ENCODE measurements at places on chromosomes 16 and 17.

DNA sequence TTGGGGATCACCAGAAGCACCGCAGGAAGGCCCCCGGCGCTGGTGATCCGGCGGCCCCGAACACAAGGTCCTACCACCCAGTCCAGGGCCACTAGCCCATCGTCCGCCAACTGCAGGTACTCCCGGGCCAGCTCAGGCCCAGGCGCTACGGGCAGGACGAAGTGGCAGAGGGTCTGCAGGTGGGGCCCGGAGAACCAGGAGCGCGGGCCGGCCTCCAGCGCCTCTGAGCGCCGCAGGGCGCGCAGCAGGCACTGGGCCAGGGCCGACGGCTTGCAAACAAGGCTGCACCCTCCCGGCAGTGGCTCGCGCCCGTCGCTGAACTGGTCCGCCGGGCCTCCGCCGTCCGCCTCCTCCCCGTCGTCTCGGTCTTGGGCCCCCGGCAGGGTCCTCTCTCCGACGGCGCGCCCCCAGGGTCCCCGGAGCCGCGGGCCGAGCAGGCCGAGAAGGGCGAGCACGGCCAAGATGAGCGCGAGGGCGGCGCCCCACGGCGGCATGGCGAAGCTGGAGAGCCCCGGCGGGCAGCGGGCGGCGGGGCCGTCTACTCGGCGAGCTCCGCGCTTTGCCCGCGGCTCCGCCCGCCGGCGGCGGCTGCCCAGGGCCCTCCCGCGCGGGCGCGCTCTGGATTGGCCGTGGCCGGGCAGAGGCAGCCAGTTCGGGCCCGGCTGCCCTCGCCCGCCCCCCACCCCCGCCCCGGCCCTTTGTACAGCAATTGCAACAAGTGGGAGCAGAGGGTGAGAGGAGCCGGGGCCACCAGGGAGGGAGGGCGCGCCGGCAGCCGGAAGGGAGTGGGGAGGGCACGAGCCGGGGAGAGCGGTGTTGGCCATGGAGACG lies at the start of gene ABHD15:
Gene ABHD15 (minus strand): TSS at position 565 of the 831 bp plus-strand sequence. CDS start 71 bp downstream, at position 494.
- peak; percentile 49 for DNase-seq

- no peak for DNase-seq
These were observed 73.3 kb downstream of the N4BP1 start for GRCh38 chr16:48536614-48537200.

GRCh38 chr16:14121872-14122271 lies 50.8 kb downstream of the MRTFB start:
- no peak for DNase-seq

GRCh38 chr17:65588181-65588808 lies 26.8 kb upstream of the AXIN2 start:
- no peak for DNase-seq

GRCh38 chr16:66569131-66569530 lies 2.9 kb downstream of the CMTM1 start:
- no peak for DNase-seq

- DNase-seq = peak; percentile 53
These were observed 11.3 kb downstream of the TAF1C start for GRCh38 chr16:84175350-84176081.

DNA sequence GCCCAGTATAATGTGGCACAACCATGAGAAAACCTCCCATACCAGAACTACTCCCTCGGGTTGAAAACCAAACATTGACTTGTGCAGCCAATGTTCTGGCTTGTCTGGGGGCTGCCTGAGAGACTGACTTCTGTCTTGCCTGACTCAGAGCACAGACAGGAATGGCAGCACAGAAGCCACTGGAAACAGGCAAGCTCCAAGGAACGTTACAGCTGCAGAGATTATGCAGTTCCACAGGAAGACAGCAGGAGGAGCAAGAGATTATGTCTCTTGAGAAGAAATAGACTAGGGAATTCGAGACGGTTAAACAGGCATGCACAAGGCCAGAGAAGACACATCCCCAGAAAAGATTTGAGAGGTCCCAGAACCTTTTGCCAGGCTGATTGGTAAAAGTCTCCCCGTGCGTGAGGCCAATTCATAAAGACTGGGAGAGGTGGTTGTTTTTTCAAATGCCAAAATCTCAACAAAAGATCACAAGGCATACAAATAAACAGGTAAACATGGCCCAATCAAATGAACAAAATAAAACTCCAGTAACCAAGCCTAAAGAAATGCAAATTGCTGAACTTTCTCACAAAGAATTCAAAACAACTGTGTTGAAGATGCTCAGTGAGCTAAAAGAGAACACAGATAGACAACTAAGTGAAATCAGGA lies 90.6 kb upstream of the CDH5 start:
- peak; percentile 34 for DNase-seq

GRCh38 chr17:32795339-32795979 lies 81.5 kb downstream of the MYO1D start:
- no peak for DNase-seq

DNA sequence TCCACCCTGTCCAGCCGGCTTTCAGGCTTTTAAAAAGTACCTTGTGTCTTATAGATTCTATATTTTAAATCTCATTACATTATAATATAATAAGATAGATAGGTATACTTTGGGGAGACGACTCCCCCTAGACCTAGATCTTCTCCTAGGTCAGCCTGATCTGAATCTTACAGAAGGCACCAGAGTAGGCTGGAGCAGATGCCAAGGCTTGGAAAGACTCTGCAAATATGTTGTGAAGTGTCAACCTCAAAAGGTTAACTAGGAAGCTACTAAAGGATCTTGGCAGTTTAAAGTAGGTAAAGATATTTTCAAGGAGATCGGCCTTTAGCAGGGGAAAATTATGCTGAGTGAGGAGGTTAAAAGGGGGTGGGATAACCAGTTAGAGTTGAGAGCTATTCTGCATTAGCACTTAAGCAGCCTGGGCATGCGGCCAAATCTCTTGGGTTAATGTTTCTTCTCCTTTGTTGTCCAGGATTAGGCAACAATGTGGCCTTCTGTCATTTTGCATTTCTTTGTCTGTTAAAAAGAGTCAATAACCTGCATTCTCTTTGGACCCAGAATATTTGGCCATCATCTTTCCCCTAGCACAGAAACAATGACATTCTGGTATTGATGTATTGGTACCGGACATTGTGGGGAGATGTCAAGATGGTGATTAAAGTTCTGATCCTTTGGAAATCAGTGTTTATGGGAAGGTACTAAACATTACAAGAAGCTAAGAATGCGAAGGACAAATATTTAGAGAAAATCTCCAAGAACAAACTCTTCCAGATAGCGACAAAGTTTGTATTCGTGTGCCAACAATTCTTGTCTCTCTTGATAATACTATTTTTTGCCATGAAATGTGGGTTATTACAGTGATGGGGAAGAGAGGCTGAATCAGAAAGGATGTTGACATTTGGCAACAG lies 51.2 kb upstream of the DHX40 start:
- no peak for DNase-seq

- DNase-seq = no peak
These were observed 5.3 kb upstream of the ENDOV start for GRCh38 chr17:80409626-80410025.

DNA sequence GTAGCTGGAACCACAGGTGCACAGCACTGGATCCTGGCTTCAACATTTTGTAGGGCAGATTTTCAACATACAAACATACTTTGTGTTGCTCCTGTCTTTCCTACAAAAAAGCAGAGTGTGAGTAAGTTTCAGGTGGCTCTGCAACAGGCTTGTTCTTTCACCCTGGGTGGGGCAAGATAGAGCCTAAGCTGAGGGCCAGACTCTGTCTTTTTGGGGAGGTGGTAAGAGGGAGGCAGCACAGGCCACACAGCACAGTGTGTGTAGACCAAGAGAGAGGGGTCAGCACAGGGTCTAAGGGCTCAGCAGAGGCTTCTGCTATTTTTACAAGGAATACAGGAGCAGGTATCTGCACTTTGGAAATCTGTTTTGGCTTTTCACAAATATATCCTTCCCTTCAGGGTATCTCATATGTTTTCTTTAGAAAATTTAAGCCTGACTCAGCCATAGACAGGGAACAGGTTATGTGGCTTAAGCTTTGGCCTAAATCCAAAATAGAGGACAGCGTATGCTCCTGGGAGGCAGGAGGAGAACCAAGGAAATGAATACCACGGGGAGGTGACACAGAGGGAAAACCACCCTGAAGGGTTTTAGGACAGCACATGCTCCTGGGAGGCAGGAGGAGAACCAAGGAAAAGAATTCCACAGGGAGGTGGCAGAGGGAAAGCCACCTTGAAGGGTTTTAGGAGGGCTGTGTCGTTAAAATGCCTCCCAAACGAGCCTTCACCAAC lies 21.6 kb downstream of the EMC8 start:
- no peak for DNase-seq

DNA sequence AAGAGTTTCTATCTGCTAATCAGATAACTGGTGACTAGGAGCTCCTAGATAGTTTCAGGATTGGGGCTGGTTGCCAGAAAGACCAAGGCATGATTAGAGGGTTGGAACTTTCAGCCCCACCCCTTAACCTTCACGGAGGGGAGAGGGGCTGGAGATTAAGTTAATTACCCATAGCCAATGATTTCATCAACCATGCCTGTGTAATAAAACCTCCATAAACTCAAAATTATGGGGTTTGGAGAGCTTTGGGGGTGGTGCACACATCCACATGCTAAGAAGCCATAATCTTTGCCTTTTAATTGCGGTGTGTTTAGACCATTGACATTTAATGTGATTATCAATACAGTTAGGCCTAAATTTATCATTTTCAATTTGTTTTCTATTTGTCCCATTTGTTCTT lies 161.7 kb downstream of the CDK5R1 start:
- no peak for DNase-seq

DNA sequence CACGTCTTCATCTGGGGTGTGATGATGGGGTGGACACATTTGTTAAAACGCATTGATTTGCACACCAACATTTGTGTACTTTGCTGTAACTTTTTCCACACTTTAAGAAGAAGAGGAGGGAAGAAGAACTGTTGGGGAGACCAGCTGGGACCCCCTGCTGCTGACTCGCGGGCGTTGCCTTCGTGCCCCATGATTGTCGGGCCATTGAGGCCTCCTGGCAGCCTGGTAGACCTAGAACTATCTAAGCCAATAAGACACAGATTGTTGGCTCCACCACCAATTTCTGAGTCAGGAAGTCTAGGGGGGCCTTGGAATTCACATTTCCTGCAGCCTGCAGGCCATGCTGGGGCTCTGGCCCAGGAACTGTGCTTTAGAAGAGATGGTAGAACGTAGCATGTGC lies 105.5 kb downstream of the TNFRSF13B start:
- DNase-seq = no peak

GRCh38 chr16:83915081-83915480 lies 16.2 kb downstream of the MLYCD start:
- no peak for DNase-seq

- no peak for DNase-seq
These were observed 20.4 kb downstream of the CDH5 start for GRCh38 chr16:66386629-66387622.

GRCh38 chr16:81616321-81617020 lies 162.6 kb upstream of the PLCG2 start:
- DNase-seq = peak; percentile 59

- DNase-seq = no peak
These were observed 973.0 kb downstream of the KCNJ2 start for GRCh38 chr17:71142333-71142732.

GRCh38 chr16:56401482-56401881 lies 23.9 kb downstream of the AMFR start:
- DNase-seq = no peak

DNA sequence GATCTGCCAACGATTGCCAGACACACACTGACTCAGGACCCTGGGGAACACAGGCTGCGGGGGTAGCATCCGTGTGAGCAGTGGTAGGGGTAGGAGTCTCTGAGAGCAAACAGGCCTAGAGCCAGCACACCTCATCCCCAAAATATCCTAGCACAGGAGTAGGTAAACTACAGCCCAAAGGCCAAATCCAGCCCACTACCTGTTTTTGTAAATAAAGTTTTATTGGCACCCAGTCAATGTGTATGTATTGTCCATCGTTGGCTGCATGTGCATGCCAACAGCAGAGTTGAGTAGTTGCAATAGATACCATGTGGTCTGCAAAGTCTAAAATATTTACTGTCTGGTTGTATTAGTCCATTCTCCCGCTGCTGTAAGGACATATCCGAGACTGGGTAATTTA lies 55.5 kb upstream of the GPRC5B start:
- DNase-seq = no peak

- no peak for DNase-seq
These were observed 20.8 kb upstream of the CLEC3A start for GRCh38 chr16:78001451-78002025.

- DNase-seq = no peak
These were observed 140.7 kb downstream of the KATNIP start for GRCh38 chr16:27690608-27691007.
